ENCODE measurements at places on chromosomes 16 and 17.

DNA sequence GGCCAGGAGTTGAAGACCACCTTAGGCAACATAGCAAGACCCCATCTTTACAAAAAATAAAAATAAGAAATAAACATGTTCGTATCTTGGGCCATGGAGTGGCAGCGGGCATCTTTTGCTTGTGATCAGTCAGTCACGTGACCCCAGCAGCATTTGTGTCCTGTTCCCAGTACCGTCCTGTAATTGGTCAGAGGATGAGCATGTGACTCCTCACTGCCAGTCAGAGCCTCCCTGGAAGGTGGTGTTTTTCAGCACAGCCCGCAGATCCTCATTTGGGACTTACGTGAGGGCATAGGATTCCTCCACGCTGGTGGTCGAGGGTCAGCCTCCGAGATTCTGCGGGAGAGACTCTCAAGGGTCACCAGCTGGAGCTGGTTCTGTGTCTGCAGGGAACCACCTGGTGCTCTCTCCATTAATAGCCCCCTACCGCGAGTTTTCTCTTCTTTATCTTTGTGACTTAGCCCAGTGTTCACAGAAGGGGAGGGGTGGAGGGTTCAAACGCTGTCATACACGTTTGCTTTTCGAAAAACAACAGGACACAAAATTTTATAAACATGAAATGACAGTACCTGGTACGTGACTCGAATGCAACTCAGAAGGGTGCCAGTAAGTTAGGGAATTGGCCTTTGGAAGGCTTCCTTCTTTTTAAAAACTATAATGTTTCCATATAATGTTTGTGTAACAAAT, 17.2 kb downstream of the MRC2 start:
- peak; percentile 41 for DNase-seq

- no peak for DNase-seq
Observed at GRCh38 chr16:24936151-24936550, 79.0 kb downstream of the ARHGAP17 start.

DNA sequence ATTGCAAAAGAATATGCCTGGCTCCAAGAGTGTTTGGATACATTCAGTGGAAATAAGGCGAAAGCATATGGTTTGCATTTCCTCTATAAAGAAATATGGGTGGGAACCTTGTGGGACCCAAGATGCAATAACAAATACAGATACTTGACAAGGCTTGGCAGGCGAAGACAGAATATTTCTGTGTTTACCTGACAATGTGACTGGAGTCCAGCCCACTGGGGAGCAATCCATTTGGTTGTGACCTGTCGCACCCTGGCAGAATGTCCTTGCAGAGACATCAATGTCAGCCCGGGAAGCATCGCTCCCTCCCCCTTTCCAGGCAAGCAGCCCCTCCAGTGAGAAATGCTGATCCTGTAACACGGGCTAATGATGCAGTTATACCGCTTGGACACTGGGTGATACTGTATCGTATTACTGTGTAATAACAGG, 296.6 kb downstream of the MAF start:
- DNase-seq, result no peak

- DNase-seq, result no peak
Observed at GRCh38 chr16:88309174-88309907, 73.4 kb upstream of the ZNF469 start.

DNA sequence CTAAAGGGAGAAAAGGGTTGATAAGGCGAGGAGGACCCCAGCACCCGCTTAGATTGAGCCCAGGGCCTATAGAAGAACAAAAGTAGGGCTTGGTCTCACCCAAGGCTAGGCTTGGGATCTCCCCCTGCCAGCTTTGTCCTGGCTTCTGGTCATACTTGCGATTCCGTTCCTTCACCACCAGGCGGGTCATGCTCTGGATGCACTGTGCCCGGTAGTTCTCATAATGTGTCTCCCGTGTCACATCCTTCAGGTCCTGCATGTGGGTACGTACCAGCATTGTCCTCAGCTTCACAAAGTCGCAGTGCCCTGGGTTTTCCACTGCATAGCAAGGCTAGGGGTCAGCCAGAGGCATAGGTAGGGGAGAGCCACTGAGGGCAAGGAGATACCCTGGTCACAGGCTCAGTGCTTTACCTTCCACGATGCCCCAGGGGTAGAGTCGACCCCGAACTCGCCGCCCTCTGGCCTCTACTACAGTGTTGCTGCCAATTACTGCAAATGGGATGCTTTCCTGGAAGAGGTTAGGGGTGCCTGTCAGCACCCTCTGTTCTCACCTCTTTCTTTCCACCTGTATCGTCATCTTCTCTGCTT, 6.5 kb upstream of the MTMR4 start:
- DNase-seq, result no peak

GRCh38 chr17:5841862-5842261, 228.3 kb upstream of the WSCD1 start:
- no peak for DNase-seq

- no peak for DNase-seq
Observed at GRCh38 chr17:31427684-31428083, 36.2 kb downstream of the RAB11FIP4 start.

DNA sequence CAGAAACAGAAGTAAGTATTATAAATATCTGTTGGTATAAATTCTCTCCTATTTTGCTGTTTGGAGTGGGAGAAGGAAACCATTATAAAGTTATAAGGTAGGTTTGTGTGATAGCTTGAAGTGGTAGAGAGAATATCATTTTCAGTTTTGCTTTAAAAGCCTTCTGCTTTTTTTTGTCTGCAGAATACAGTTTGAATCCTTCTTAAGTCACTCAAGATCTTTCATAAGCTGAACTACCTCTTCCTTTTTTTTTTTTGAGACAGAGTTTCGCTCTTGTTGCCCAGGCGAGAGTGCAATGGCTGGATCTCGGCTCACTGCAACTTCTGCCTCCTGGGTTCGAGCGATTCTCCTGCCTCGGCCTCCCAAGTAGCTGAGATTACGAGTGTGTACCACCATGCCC, 9.0 kb downstream of the ATAD5 start:
- DNase-seq, result no peak

GRCh38 chr16:11992586-11993524, 16.3 kb downstream of the SNX29 start:
- DNase-seq, result no peak

GRCh38 chr17:66386498-66387351, 84.3 kb downstream of the PRKCA start:
- DNase-seq, result no peak

- no peak for DNase-seq
Observed at GRCh38 chr17:77516902-77517301, 376.1 kb downstream of the SEC14L1 start.

GRCh38 chr17:17220529-17220928, 14.4 kb upstream of the PLD6 start:
- no peak for DNase-seq

GRCh38 chr16:19837331-19837980, 47.2 kb downstream of the GPRC5B start:
- DNase-seq, result no peak

- DNase-seq, result peak; percentile 14
Observed at GRCh38 chr17:8016632-8017424, 14.4 kb downstream of the GUCY2D start.

DNA sequence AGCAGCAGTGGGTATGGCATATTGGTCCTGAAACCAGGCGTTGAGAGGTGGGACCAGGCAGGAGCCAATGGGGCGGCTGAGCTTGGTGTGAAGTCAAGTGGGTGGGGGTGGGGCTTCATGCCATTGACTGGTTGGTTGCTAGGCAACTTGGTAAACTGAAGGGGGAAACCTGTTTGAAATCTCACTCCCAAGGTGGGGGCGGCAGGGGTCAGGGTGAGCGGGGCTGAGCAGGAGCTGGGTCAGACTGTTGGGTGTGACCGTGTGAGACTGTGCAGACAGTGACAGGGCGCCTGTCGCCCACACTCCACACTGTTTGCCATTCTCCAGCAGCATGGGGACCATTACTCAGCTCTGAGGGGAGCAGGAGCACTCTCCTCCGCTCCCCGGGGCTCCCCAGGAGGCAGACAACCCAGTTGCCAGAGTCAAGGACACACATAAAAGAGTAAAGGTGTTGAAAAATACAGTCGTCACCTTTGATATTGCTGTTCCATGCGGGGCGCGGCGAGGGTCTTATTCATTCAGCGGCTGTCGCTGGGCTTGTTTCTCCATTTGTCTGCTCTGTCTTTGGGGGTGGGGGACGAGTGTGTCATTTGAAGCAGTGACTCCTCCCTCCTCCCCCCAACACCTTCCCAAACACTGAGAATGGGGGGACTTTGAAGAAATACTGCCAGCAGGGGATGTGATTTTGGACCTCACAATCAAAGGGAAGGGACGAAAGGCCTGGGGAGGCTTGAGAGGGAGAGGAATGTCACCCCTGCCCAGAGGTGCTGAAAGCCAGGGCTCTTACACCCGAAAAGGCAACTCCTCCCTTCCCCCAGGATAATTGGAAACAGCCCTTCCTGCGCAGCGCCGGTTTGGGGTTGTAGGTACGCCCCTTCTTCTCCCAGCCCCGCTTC, 1.2 kb upstream of the EFNB3 start:
- peak; percentile 66 for DNase-seq

All from NCI-H1930 (cell line).